Renal cortical epithelial cell (primary cell): ENCODE measurements at places on chromosomes 1 and 21.

DNA sequence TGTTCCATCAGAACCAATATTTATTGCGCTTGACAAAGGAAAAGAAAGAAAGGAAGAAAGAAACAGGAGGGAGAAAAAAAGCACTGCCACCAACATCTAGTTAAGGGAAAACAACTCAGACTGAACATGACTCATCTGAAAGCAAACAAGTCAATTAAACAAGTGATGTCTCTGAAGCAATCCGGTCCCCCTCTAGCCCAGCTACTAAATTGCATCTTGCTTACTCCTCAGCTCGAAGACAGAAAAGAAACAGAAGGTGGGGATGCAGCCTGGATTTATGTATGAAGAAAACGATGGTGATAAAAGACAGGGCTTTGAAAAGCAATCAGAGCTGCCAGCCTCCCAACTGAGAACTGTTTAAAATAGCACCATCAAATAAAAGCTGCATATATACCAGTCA lies 188.2 kb downstream of the OMA1 start:
- peak; percentile 83 for DNase-seq

DNA sequence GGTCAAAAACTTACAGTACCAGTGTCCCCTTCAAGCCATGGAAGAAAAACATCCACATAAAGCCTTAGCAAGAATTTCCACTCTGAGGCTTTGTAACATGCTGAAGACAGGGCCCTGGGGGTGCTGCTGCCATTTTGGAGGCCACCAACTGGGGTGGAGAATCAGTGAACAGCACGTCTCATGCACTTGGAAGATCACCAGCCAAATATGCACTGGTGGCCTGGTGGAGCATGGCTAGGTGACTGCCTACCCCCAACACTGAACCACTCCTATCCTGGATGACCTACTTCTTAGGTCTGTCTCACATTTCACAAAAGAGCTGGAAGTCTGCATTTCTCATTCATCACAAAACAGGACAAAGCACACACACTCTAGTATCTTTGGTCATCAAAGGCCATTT lies 126.4 kb downstream of the COL24A1 start:
- DNase-seq: no peak

DNA sequence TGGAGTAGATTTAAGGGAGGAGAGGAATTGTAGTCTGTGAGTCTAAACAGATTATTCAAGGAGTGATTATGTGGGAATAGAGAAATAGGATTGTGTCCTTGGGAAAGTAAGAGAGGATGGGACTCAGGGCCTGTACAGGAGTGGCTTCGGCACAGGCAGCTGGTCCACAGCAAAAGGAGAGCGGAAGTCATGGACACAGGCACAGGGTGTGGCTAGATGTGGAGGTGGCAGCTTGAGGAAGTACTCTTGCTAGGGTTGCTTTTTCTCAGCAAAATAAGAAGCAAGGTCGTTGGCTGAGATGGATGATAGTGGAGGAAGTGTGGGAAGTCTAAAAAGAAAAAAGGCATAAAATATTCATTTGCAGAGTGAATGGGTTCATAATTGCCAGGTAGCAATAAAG lies 18.5 kb upstream of the ZNF648 start:
- no peak for DNase-seq

GRCh38 chr1:203359010-203359571 lies 8.2 kb upstream of the FMOD start:
- DNase-seq: no peak

DNA sequence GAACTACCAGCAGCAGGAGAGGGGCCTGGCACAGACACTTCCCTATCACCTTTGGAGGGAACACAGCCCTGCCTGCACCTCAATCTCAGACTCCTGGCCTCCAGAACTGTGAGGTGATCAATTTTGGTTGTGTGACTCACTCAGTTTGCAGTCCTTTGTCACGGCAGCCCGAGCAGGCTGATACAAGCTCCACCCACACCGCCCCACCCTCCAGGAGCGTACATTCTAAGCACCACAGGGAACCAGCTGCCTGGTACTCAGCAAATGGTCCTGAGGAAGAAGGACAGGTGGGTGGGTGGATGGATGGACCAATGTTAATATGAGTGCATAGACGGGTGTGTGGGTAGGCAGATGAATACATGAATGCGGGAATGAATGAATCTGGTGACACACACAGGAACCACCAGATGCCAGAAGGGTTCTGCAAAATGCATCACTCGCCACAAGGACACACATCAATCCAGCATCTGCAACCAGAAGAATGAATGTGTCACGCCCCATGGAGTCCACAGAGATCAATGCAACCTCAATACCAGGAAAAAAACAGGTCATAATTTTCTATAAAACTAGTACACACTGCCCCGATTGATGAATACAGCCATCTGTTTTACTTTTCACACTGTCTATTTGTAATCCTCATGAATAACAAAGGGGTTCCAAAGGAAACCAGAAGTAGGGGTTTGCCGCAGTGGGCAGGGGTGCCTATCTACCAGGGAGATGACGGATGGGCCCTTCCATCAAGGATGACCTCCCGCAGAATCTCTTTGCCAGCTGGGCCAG lies 284.5 kb downstream of the NPHP4 start:
- DNase-seq: no peak

DNA sequence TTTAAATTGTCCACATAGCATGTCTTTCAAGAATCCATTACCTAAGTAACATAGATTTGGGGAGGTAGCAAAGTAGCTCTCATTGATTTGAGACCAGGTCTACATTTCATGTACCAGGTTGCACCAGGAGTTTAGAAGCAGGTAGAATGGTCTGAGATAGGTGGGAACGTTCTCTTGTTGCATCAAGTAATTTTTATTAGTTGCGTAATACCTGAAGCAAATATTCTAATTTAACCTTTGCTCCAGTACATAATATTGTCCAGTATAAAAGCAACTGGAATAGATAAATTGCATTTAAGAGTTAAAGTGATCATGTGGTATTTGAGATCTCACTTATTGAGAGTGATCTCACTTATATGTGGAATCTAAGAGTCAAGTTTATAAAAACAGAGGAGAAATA lies 597.1 kb upstream of the PRMT6 start:
- DNase-seq: no peak

- DNase-seq: no peak
Measured at GRCh38 chr1:153698020-153698922, 19.8 kb downstream of the NPR1 start.

DNA sequence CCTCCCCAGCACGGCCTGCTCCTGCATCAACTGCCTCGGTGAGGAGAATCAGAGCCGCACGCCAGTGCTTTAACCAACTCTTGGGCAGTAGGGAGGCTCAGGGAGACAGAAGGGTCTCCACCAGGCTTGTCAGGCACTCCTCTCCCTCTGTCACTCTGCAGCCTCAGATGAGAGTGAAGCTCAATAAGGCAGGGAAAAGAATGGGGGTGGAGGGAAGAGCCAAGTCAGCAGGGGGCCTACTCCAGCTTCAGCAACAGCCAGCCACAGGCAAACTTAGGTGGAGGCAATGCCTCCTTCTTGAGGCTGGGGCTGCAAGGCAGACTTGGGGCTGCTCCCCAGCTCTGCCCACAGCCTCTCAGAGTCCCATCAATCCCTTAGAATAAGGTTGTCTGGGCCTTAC lies 51.8 kb upstream of the A3GALT2 start:
- no peak for DNase-seq

GRCh38 chr1:198472119-198472518 lies 68.4 kb downstream of the ATP6V1G3 start:
- DNase-seq: peak; percentile 16

GRCh38 chr1:220730486-220730885 lies 17.6 kb upstream of the MTARC2 start:
- no peak for DNase-seq

DNA sequence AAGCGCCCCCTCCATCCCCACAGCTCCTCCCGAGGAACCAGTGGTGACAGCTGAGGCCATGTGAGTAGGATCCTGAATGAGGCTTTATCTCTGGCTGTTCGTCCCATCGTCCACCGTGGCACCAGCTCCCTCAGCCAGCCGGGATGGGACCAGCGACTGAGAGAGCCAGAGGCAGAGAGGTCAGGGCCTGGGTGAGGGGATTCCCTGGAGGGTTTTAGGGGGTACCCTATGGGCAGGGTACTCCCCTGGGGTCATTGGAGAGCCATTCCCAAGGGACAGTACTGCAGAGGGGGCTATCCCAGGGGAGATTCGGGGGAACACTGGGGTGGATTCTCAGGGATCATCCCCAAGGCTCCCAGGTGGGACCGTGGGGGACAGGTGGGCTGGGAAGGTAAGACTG lies 2.4 kb downstream of the TMEM125 start:
- DNase-seq: no peak

GRCh38 chr1:156149374-156150332 lies 3.7 kb upstream of the SEMA4A start:
- no peak for DNase-seq

- DNase-seq: no peak
Measured at GRCh38 chr1:901108-901859, 22.4 kb upstream of the SAMD11 start.

GRCh38 chr1:58580186-58580585 lies 3.1 kb upstream of the TACSTD2 start:
- DNase-seq: no peak
